Psoas muscle (tissue), 8 donors: ENCODE measurements at places on chromosomes 4 and X. TPM values are rescaled to one million over a fixed set of nuclear protein-coding genes. Genes with fewer than 3 reads are reported as not detected.
A peak's percentile ranks its signal among the peaks of the same experiment; 100 is the strongest.

GRCh38 chr4:159768016-159768415 lies 665.1 kb downstream of the RAPGEF2 start:
- no peak overlapping the region for H3K27ac ChIP-seq
- no peak overlapping the region for H3K4me3 ChIP-seq
- H3K4me1 ChIP-seq = no peaks in the 10 kb centered on the region
- DNase-seq = no peak
- no peaks in the 10 kb centered on the region for H3K27me3 ChIP-seq

DNA sequence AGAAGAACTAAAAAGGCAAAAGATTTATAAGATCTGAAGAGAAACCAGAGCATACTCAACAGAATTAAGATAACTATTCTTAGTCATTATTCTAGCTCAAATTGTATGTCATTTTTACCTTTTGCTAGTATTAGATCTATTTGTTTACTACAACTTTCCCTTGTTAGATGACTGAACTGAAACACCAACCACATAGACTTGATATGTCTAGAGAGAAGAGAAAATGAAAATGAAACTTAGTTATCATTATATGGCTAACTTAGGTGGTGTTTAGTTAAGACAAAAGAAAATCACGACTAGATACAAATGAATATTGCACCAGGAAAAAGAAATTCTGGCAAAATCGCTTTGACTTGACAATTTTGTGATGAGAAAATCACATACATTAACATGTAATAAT lies 690.8 kb downstream of the PCDH18 start:
- no peaks in the 10 kb centered on the region for H3K4me1 ChIP-seq
- H3K27me3 ChIP-seq = no peaks in the 10 kb centered on the region
- no peak for DNase-seq

DNA sequence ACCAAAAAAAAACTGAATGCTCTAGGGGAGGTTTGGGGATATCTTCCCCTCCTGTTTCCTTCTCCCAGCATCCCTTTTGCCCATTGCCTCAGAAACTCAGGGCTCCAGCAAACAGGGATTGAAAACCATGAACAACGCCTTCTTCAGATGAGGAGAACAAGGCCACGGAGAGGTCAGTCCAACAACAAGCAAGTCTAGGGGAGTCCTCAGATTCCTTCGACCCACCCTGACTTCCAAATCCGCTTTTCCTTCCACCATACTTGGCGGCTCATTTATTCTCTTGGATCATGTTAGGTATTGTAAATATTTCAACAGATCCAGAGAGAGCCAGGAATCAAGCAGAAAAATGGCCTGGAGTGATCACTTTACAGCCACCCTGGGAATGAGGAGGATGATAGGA lies 21.9 kb downstream of the REELD1 start:
- H3K27ac ChIP-seq = no peak overlapping the region
- no peak for DNase-seq
- no peaks in the 10 kb centered on the region for H3K27me3 ChIP-seq
- H3K36me3 ChIP-seq = no peaks in the 10 kb centered on the region

DNA sequence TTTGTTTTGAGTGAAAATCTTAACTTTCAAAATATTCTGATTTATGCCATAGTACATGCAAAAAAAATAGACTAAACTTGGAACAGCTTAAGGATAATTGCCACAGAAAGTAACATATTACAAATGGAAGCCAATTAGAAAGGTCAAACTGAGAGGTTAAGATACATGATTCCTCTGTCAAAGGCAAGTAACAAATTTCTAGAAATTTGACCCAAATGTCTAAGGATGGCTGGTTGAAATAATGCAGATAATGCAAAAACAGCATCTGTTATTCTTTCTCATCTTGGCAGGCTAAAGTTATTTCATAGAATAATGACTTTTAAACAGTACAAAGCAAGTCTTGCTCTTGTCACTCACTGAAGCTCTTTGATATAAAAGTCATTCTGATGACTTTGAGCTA lies 10.5 kb downstream of the FGF5 start:
- H3K36me3 ChIP-seq = no peaks in the 10 kb centered on the region
- no peak for DNase-seq
- no peaks in the 10 kb centered on the region for H3K27me3 ChIP-seq
- no peak overlapping the region for H3K27ac ChIP-seq
- H3K4me1 ChIP-seq = no peaks in the 10 kb centered on the region
- H3K4me3 ChIP-seq = no peak overlapping the region

DNA sequence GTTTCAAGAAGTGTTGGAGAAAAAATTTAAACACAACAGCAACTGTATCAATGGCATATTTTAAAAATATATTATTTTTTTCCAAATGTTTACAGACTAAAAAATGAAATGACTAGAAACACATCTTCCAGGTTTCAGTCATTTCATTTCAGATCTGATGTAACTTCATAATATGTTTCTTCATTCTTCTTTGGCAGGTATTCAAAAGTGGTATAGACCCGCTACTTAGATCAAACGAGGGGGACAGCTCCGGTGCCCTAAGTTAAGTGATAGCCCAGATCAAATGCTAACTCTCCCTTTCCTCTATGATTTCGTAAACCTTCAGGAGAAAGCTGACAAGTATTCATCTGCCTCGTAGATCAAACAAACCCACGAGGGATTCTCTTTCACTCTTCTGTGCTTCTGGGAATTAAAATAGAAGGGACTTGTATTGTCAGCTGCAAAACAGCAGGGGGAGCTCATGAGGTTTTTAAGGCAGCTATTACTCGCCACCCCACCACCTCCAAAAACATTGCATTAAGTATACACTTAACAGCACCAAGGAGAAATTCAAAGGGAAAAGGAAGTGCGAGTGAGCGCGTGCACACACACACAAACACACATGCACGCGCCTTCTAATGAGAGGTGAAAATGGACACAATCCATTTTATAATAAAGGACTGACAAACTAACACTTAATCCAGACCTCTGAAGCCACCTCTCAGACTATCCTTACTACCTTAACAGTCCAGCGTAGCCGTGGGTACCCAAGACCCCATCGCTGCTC lies 21.4 kb downstream of the HELT start:
- no peak for DNase-seq
- H3K4me3 ChIP-seq = peak overlapping the region; percentile 42
- H3K36me3 ChIP-seq = no peaks in the 10 kb centered on the region
- no peaks in the 10 kb centered on the region for H3K27me3 ChIP-seq
- no peak overlapping the region for H3K27ac ChIP-seq
- no peaks in the 10 kb centered on the region for H3K4me1 ChIP-seq

GRCh38 chrX:38437093-38437492 lies 84.7 kb downstream of the OTC start:
- H3K4me3 ChIP-seq = no peak overlapping the region
- no peaks in the 10 kb centered on the region for H3K36me3 ChIP-seq
- no peak overlapping the region for H3K27ac ChIP-seq
- no peaks in the 10 kb centered on the region for H3K4me1 ChIP-seq

GRCh38 chr4:11436084-11436483 lies 7.4 kb upstream of the HS3ST1 start:
- no peak overlapping the region for H3K4me3 ChIP-seq
- H3K27ac ChIP-seq = no peak overlapping the region
- no peaks in the 10 kb centered on the region for H3K36me3 ChIP-seq

DNA sequence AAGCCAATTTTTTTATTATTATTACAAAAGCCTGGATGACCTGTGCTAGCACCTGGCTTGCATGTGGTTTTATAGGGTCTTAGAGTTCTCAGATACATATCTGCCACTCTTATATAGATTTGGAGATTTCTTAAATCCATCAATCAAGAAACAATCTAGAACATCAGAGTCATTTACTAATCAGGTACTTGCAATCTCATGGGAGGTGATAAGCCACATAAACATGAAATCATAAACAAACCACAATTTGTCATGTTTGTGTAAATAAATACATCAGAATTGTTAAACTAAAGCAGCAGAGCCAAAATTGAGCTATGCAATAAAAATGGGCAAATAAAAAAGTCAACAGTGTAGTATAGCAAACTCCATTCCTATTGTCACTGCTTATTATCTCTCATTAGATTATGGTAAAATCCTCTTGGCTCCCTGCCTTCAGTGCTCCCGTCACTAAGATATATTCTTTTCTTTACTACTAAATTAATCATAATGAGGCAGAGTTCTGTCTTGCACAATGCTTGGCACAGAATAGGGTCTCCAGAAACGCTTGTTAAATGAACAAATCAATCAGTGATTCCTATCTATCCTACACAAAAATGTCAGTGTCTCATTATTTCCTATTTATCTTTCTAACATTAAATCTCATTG lies 108.7 kb upstream of the TTC29 start:
- H3K27me3 ChIP-seq = peaks cover 2% of the 10 kb centered on the region
- H3K36me3 ChIP-seq = no peaks in the 10 kb centered on the region
- no peak overlapping the region for H3K4me3 ChIP-seq
- H3K27ac ChIP-seq = no peak overlapping the region

DNA sequence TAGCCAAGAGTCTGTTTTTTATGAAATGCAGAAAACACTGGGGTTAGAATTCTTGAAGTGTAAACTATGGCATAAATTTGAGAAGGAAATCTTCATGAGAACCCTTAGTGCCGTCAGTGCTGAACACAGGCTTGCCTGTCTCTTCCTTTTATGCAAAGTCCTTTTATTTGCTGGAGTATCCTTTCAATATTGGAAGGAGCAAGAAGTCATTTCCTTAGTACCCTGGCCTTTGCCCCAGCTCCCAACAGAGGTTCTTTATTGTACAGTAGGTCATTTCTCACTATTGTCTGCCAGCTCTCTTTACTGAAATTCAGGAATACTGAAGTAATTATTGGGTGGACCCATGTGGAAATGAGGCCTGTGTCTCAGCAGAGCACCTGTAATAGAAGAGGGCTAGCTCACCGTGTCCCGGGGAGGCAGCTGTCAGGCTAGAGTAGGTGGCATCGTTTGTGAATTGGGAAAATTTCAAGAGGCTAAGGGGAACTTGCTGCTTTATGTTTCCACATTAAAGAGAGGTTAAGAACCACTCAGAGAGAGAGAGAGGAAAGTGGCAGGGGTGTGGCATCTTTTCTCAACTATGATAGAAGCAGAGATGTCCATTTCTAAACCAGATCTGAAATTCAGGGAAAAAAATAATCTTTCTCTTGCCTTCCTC lies 8.7 kb downstream of the FHDC1 start:
- no peaks in the 10 kb centered on the region for H3K4me1 ChIP-seq
- no peaks in the 10 kb centered on the region for H3K36me3 ChIP-seq
- no peaks in the 10 kb centered on the region for H3K27me3 ChIP-seq
- DNase-seq = no peak
- no peak overlapping the region for H3K4me3 ChIP-seq
- no peak overlapping the region for H3K27ac ChIP-seq

DNA sequence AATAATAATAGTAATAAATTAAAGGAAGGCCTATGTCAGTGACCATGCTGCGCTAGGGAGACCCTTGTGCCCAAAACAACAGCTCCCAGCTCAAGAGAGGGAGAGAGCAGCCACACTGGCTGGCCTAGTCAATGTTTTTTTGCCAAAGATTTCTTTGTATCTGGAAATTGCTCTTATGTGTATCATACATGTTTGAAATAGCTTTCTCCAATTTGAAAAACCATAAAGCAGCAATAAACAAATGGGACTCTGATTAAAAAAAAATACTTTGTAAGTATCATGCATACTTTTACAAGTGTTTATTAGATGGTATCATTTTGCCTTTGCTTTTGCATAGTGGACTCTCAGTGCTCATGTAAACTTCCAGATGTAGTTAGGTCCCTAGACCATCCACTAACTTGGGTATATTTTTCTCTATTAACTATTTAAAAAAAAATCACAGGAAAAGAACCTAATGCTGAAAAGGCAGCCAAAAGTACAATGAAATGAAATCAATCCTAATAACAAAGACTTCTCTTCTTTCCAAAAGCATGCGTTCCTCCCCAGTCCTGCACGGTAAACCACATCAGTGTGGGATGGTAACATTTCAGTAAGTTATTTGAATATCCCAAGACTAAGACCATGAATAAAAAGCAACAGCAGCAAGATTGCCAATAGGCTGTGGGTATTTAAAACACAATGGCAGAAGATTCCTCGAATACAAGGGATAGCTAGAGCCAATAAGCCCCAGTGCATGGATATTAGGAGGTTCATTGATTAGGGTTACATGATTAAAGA lies 117.6 kb downstream of the PALLD start:
- peaks cover 42% of the 10 kb centered on the region for H3K4me1 ChIP-seq
- no peak overlapping the region for H3K27ac ChIP-seq
- no peak for DNase-seq
- no peaks in the 10 kb centered on the region for H3K36me3 ChIP-seq
- H3K27me3 ChIP-seq = no peaks in the 10 kb centered on the region

GRCh38 chr4:3387943-3388361 lies 53.8 kb upstream of the HGFAC start:
- peak overlapping the region; percentile 41 for H3K4me3 ChIP-seq
- H3K27ac ChIP-seq = peak overlapping the region; percentile 50
- H3K36me3 ChIP-seq = no peaks in the 10 kb centered on the region

DNA sequence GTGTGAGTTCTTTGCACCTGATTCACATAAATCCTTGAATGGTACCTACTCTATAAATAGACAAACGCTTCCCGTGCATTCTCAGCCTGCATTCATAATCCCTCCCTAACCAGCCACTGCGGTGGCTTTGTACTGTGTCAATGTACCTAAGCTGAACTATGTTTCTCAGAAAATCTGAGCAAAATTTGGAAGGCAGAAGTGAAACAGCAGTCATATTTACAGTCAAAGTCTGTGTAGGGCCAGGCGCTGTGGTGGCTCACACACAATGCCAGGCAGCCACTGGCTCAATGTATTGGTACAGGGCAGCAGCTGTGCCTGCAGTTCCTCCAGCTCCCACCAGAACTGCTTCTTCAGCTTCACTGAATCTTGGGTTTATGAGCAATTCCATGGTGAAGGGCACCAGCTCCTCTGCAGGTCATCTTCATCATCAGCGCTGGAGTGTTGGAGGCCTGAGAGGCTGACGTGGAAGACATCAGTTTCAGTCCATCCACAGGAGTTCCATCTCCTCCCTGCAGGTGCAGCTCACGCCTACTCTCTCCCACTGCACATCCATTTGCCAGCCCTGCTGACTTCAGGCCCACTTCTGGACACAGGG lies 32.3 kb upstream of the IRF2 start:
- no peak overlapping the region for H3K4me3 ChIP-seq
- H3K27me3 ChIP-seq = no peaks in the 10 kb centered on the region
- H3K36me3 ChIP-seq = no peaks in the 10 kb centered on the region

- H3K27ac ChIP-seq = no peak overlapping the region
- no peaks in the 10 kb centered on the region for H3K27me3 ChIP-seq
- H3K4me3 ChIP-seq = no peak overlapping the region
- no peak for DNase-seq
- no peaks in the 10 kb centered on the region for H3K4me1 ChIP-seq
These were observed 399.9 kb downstream of the RAB28 start for GRCh38 chr4:13084210-13084609.

DNA sequence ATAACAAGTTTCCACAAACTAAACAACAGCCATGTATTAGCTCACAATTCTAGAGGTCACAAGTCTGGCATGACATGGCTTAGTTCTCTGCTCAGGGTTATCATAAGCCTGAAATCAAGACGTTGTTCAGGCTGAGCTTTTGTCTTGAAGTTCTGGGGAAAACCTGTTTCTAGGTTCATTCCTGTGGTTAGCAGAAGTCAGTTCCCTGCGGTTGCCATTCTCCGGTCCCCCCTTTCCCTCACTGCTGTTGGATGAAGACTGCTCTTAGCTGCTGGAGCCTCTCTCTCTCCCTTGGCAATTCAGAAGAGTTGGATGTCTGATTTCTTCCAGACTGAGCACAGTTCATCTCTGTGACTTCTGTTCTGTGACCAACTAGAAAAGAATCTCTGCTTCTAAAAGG lies 962.6 kb downstream of the PCDH7 start:
- H3K36me3 ChIP-seq = no peaks in the 10 kb centered on the region
- no peaks in the 10 kb centered on the region for H3K4me1 ChIP-seq
- DNase-seq = no peak
- no peaks in the 10 kb centered on the region for H3K27me3 ChIP-seq
- H3K27ac ChIP-seq = no peak overlapping the region
- H3K4me3 ChIP-seq = no peak overlapping the region

The LDB2 gene
- 10.1 TPM for total RNA-seq

The CTAG1A gene
- not detected for total RNA-seq

The STOX2 gene
- 4.4 TPM for total RNA-seq

The WNK3 gene
- 0.18 TPM for total RNA-seq

The SSX2B gene
- total RNA-seq = not detected

The IGSF1 gene
- total RNA-seq = 0.12 TPM

The NOX1 gene
- total RNA-seq = not detected

The NIPAL1 gene
- total RNA-seq = 2.3 TPM
